ENCODE measurements at places on chromosomes 5 and 9.

DNA sequence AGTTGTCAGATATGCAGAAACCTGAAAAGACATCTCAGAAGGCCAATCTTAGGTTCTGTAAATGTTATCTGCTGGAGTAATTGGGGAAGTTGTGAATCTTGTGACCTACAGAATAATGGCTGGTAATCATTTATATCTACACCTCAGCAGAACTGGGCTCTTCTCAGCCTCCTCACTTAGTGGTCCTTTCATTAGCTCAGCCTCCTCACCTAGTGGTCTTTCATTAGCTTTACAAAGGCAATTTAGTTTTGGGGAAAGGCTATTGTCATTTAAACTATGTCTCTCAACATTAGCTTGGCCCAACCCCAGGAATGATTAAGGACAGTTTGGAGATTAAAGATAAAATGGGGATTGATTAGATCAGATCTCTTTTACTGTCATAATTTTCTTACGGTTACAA, 284.2 kb upstream of the SGCD start:
- DNase-seq = no peak

DNA sequence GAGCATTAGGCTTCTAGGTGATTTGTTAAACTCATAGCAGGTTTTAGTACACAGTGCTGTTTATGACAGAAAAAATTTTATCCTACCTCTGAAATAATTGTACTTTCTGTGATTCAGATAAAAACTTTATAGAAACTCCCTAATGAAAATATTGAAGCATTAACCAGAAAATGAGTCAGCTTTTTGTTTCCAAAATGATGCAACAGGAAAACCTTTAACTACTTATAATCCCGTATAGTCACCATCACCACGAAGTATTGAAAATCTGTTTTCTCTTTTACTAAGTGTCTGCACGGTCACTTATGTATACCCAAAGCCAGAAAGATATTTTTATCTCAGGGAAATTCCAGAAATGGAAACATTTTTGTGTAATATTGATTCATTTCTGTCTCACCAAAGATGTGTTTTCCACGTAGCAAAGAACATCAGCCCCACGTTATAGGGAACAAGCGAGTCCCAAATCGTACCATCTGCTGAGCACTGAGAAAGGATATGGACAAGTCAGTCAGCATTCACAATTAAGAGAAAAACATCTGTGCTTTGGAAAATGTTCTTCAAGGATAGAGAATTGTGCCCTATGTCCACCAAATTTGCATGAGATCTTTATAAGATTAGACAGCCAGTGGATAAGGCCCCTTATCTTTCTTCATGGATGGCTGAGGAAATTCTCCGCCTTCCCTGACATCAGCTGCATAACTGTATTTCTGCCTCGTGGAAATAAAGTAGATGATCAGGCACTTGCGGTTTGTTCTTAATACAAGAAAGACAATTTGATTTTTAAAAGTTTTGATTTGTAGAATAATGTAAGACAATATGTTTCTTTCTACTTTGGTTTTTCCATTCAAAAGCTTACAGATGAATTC, 41.9 kb downstream of the TNFAIP8 start:
- DNase-seq = no peak

DNA sequence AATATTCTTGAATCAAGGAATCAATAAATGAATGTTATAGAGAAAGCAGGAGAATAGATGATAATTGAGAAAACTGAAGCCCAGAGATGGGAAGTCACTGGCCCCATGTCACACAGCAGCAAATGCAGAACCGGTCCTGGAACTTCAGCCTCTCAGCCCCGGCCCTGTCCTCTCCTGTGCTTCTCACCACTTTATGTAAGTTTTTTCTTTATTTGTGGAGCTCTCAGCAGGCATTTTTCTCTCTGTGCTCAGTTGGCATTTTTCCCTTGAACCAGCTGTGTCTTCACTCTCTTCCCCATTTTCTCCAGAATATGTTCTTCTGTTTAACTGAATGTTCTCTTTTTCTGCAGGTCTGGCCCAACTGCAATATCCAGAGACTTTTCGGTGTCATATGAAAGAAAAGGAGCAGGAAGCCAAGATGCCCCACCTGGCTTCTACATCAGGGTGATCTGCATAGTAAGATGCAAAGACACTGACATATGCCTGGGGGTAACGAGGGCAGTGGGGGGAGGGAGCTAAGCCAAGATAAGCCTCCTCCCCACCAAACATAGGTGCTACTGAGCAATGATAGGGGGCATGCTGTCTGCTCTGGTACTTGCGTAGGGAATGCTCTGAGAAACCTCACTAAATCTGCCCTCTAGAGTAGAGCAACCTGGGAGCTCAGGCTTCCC, 12.8 kb upstream of the LCP2 start:
- no peak for DNase-seq

- DNase-seq = no peak
These were observed 32.2 kb downstream of the ZNF131 start for GRCh38 chr5:43152946-43153345.

GRCh38 chr9:91756510-91756780, 193.6 kb downstream of the ROR2 start:
- DNase-seq = no peak

- DNase-seq = no peak
These were observed 373.8 kb upstream of the KLF4 start for GRCh38 chr9:107863396-107863795.

- DNase-seq = no peak
These were observed 98.1 kb downstream of the PAX5 start for GRCh38 chr9:36935768-36936497.

- DNase-seq = no peak
These were observed 47.8 kb downstream of the WWC1 start for GRCh38 chr5:168339109-168339771.

GRCh38 chr5:100855295-100855694, 47.8 kb downstream of the ST8SIA4 start:
- no peak for DNase-seq

- DNase-seq = no peak
These were observed 42.8 kb upstream of the MAST4 start for GRCh38 chr5:66553368-66553912.

GRCh38 chr9:23526806-23527205, 299.2 kb downstream of the ELAVL2 start:
- no peak for DNase-seq

DNA sequence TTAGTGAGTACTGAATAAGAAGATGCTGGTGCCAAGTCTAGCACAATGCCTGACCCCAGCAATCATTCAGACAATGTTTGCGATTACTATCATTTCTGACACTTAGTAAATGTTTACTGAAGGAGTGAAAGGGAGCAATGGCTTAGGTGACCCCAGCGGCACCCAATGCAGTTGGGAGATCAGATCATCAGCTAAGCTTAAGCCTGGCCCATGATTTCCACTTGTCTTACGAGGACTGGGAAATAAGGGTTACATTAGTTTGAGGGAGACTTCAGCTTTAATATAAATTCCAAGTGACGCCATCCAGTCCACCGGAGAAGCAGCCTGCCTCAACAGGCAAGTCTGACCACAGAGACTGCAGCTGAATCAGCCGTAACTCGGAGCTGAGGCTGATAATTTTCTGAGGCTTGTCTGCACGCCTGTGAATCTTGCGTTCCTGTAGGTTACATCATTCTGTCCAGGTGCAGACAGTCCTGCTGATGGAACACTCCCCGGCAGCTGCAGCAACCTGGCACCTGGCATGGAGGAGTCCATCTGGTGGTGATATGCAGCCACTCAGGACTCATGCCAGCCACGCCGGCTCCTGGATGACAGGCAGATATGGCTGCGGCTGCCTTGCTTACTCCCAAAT, 34.9 kb upstream of the FGF1 start:
- DNase-seq = peak; percentile 52

- DNase-seq = no peak
These were observed 139.6 kb downstream of the GLIS3 start for GRCh38 chr9:4160249-4160648.

GRCh38 chr5:143116814-143117213, 286.7 kb downstream of the NR3C1 start:
- DNase-seq = no peak

DNA sequence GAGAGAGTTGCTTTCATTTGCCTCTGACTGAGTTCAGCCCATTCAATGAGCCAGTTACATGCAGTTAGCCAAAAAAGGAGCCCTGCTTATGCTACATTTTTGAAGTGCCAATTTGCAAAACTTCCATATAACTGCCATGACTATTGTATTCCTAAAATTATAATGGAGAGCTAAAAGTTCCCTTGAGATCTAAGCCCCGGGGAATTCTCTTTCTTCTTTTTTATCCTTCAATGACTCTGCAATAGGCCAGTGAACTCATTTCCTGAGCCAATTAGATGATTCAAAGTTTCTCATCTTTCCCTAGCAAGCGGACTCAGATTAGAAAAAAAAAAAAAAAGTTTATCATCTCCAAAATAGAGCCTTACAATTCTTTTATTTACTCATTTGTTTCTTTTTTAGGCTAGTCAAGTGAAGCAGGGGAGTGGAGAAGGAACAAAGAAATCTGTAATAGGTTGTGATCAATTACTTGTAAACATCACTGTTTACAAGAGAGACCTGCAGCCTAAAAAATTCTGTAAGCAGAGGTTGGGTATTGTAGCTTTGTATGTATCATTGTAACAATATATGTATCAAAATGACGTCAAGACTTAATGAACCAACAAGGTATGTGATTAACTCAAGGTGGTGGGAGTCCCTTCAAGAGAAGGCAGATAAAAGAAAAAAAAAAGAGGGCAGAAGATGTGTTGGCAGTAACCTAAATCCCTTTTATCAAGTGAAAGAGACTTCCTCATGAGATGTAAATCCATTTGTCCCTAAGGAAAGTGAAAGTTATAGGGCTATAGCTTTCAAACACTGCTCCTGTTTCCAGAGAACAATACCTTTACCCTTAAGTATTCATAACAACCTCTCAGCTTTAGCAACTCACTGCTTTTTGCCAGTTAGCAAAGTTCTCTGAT, 48.7 kb upstream of the HOMER1 start:
- DNase-seq = no peak

- no peak for DNase-seq
These were observed 9.7 kb downstream of the GRIN1 start for GRCh38 chr9:137148661-137149060.

GRCh38 chr9:127170103-127170502, 47.7 kb upstream of the ANGPTL2 start:
- no peak for DNase-seq

DNA sequence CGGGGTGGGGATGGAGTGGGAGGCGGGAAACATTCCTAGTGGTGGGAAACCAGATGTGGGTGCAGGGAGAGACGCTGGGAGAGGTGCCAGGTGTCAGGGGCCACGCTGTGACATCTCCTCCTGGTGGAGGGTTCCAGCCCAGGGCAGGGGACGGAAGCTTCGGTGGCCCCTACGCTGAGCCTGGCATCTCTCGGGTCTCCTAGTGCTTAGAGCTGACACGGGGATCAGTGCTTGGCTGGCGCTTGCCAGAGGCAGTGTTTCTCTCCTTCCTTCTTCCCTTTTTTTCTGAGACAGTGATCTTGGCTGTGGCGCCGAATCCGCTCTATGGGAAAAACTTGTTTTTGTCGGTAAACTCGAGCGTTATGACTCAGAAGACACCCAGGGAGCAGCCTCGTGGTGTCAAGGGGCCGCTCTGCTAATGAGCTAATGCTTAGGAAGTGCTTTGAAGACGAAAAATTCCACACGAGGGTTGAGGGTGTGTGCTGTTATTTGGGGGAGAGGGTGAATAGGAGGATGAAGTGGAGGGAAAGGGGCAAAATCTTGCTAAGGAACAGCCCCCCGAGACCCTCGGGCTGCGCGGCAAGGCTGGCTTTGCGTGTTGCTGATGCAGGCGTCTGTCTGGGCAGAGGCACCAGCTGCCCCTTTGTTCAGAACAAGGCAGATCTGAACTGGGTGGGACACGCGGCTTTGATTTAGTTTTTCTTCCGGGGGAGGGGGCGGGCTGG, 20.4 kb upstream of the IER5L start:
- DNase-seq = no peak

GRCh38 chr9:109277451-109277850, 43.4 kb downstream of the EPB41L4B start:
- DNase-seq = no peak

DNA sequence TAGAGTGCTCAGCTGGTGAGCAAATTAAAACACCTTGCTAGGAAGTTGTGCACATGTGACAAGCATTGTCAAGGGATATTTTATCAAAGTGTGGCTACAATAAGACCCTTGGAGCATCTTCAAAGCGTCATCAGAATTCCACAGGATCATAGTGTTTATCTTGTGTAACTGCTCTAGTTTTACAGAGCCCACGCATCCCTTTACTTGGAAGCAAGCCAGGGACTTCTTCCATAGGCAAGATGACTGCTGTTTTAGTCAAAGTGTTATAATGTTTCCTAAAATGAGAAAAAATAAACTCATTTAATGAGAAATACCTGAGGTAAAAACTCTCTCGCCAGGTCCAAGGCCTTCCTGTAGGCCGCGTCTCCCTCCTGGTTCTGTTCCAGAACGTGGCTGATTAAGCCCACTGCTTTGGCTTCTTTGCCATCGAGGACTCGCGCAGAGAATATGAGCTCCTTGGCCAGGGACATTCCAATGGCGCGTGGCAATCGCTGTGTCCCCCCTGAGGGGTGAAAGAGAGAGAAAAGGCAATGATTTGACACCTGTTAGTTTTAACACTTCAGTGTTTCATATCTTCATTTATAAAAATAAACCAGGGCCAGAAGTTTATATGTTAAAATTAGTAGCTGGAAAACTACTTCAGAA, 141.1 kb downstream of the AUH start:
- no peak for DNase-seq

GRCh38 chr5:151200913-151201595, 22.8 kb downstream of the CCDC69 start:
- no peak for DNase-seq

DNA sequence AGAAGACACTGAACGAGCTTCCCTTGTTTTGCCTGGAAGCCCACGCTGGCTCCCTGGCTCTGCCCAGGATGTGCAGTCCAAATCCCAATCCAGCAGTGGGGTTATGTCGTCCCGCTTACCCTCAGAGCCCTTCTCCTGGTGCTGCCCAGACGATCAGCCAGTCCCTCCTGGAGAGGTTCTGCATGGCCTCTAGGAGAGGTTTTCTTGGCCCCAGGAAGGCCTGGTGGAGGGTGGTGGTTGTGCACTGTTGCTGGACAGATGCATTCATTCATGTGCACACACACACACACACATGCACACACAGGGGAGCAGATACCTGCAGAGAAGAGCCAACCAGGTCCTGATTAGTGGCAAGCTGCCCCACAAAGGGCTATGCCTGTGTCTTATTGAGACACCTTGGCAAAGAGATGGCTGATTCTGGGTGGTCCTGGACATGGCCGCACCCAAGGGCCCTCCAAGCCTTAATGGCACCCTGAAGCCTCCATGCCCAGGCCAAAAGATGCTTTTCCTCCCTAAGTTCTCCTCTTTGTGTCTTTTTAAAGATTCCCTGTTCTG, 10.5 kb upstream of the OLFM1 start:
- DNase-seq = no peak

GRCh38 chr5:41641621-41642020, 131.2 kb upstream of the PLCXD3 start:
- no peak for DNase-seq

- no peak for DNase-seq
These were observed 364.1 kb downstream of the MAN2A1 start for GRCh38 chr5:110053824-110054223.

- DNase-seq = no peak
These were observed 46.0 kb downstream of the NEK6 start for GRCh38 chr9:124303762-124304161.

- DNase-seq = no peak
These were observed 219.5 kb downstream of the KCTD16 start for GRCh38 chr5:144390133-144390532.

GRCh38 chr9:12162181-12162815, 530.9 kb upstream of the TYRP1 start:
- DNase-seq = no peak

GRCh38 chr5:96668725-96669124, 6.5 kb downstream of the CAST start:
- DNase-seq = no peak

- no peak for DNase-seq
These were observed 81.2 kb downstream of the RAB24 start for GRCh38 chr5:177222269-177222668.

GRCh38 chr9:3415906-3416305, 109.9 kb downstream of the RFX3 start:
- no peak for DNase-seq
